Fibroblast of skin of left quadriceps (primary cell): ENCODE measurements at places on chromosomes 1 and 21.

- DNase-seq: no peak
Observed at GRCh38 chr1:6471086-6471969, 5.4 kb upstream of the TNFRSF25 start.

GRCh38 chr1:152861374-152861773 lies 1.6 kb downstream of the LCE7A start:
- no peak for DNase-seq

GRCh38 chr1:222627232-222627631 lies 9.3 kb downstream of the MIA3 start:
- DNase-seq: no peak

DNA sequence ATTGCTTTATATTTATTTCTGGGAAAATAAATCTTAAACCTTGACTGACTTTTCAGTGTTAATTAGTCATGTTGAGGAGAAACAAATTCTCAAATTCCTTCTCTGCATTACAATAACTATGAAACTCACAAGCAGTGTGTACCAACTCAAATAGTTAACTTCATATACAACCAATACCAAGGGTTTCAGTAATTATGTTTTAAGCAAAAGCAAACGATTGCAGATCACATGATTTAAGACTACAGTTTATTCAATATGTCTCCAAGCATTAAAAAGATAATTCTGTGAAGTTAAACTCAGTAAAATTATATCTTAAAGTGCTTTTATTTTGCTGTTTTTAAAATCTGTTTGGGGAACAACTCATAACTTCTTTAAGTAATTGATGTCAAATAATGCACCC lies 28.6 kb downstream of the PCSK9 start:
- no peak for DNase-seq

- DNase-seq: no peak
Observed at GRCh38 chr1:21064057-21064456, 112.6 kb downstream of the EIF4G3 start.

- DNase-seq: peak; percentile 18
Observed at GRCh38 chr1:86779308-86780191, 75.2 kb downstream of the SH3GLB1 start.

GRCh38 chr1:201336711-201337450 lies 40.6 kb downstream of the TNNT2 start:
- no peak for DNase-seq

GRCh38 chr1:110383251-110383990 lies 7.4 kb downstream of the SLC16A4 start:
- no peak for DNase-seq

DNA sequence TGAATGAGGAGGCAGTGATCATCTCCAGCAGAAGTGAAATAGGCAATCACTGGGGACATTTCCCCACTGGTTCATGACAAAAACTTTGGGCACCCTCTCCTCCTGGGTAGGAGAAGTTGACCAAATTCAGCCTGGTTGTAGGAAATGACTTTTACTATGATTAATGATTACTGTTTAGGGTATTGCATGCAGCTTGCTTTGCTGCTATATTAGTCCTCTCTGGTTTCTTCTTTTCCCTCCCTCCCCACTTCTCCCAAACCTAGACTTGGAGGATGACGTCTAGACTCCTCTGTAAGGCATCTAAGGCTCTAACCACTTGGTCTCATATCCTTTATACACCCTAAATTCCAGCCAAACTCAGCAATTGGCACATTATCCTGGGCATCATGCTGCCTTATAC lies 3.4 kb upstream of the RGS16 start:
- no peak for DNase-seq
